Large intestine (tissue), 12 donors: ENCODE measurements at places on chromosomes 5 and 9. TPM values are rescaled to one million over a fixed set of nuclear protein-coding genes. Genes with fewer than 3 reads are reported as not detected.

SLC31A2 gene
- 11.4 TPM for polyA plus RNA-seq

KIF27 gene
- polyA plus RNA-seq, result 8.0 TPM

NR2F1 gene
- 7.6 TPM for polyA plus RNA-seq

CLIC3 gene
- 3.6 TPM for polyA plus RNA-seq

DOK3 gene
- 4.7 TPM for polyA plus RNA-seq

OCLN gene
- 85.5 TPM for polyA plus RNA-seq

PCDHAC2 gene
- 2.4 TPM for polyA plus RNA-seq

MARCHF6 gene
- 117 TPM for polyA plus RNA-seq

POLK gene
- 18.9 TPM for polyA plus RNA-seq

FCHO2 gene
- polyA plus RNA-seq, result 28.1 TPM

GRCh38 chr5:132750471-132751230 lies 3.4 kb downstream of the CCNI2 start:
- DNase-seq, result no peak

GRCh38 chr9:16572005-16572734 lies 298.3 kb downstream of the BNC2 start:
- no peak for DNase-seq

- DNase-seq, result no peak
Measured at GRCh38 chr9:124854161-124854560, 901 bp downstream of the WDR38 start.

GRCh38 chr5:2251751-2252150 lies 369.0 kb upstream of the IRX4 start:
- DNase-seq, result no peak

DNA sequence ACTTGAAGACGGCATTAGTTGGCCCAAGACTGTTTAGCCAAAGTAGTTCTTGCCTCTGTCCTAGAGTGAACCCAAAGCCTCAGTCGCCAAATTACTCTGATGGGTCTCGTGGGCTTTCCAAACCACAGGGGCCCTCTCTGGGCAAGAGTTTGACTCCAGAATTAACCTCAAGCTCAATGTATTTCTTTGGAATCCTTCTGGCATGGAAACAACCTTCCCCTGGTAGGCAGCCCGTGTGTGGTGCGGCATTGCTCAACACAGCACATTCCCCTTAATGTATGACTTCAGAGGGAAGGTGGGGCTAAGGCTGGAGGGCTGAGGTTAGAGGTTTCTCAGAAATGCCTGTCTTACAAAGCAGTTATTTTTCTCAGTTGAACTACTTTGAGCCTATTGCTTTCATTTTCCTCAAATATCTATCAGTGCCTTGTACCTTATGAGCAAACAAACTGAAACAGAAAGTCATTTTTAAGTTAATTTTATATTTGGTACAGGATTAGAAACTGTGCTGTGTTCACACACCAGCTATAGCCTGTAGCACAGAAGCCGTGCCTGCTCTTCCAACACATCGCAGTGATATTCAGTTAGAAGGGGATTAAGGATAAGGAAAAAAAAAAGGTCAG lies 123.9 kb upstream of the HAPLN1 start:
- DNase-seq, result peak; percentile 3

- no peak for DNase-seq
Measured at GRCh38 chr9:88256216-88256615, 117.9 kb upstream of the SPATA31C2 start.

- DNase-seq, result no peak
Measured at GRCh38 chr9:96751815-96752214, 26.1 kb downstream of the ZNF510 start.

GRCh38 chr5:83925321-83925954 lies 204.8 kb upstream of the HAPLN1 start:
- no peak for DNase-seq

GRCh38 chr9:94973451-94973941 lies 247.0 kb downstream of the AOPEP start:
- DNase-seq, result peak; percentile 28

GRCh38 chr9:129751841-129752801 lies 721 bp downstream of the PTGES start:
- DNase-seq, result no peak

DNA sequence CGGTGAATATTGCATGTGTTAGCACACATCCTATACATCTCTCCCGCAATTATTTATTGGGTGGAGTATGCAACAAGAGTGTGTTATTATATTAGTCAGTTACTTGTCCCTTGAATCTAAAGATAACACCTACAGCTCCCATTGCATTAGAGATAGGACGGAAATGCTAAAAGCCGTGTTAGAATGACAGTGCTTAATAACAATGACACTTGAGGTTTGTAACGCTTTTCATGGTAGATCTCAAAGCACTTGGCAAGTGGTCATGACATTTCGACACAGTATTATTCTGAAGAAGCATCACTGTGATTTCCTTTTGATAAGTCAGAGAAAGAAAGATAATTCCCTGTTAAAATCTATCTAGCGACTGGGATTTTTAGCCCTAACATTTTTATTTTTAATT lies 33.4 kb upstream of the TRIO start:
- DNase-seq, result no peak

DNA sequence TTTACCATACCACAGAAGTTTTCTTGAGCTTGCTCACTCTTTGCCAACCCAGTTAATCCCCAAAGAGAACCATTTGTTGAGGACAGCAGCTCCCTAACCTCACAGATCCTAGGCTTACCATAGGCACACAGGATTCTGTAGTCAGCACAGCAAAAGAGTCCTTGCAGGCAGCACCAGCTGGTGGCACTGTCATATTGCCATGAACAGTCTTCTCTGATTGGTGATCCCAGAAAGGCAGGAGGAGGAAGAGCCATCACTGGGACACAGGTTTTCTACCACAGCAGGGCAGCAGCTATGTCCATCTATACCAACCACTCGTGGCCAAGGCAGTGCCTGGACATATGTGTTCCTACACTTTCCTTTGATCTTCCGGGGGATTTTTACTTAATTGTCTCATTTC lies 297.1 kb upstream of the CD180 start:
- DNase-seq, result peak; percentile 36

- DNase-seq, result peak; percentile 60
Measured at GRCh38 chr9:32382565-32383320, 1.7 kb upstream of the ACO1 start.

GRCh38 chr5:124891179-124891578 lies 144.7 kb upstream of the ZNF608 start:
- DNase-seq, result no peak

DNA sequence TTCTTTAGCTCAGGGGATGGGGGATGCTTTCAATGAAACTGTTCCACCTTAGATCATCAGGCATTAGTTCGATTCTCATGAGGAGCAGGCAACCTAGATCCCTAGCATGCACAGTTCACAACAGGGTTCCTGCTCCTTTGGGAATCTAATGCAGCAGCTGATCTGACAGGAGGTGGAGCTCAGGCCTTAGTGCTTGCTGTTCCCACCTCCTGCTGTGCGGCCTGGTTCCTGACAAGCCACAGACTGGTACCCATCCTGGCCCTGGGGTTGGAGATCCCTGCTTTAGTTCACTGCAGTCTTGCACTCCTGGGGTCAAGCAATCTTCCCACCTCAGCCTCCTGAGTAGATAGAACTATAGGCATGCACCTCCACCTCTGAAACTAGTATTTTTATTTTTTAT lies 1369.8 kb upstream of the NUDT12 start:
- no peak for DNase-seq

DNA sequence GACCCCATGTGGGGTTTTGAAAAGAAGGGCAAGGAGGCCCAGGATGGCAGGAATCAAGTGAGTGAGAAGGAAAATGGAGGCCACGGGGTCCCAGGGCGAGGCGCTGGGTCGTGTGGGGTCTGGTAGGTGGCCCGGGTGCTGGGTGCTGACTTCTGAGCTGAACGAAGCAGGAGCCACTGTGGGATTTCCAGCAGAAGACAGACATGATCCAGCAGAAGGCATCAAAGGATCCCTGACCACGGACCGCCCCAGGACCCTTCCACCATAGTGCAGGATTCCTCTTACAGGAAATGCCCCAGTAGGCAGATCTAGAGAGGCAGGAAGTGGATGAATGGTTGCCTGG lies 106.7 kb downstream of the ADAMTS2 start:
- no peak for DNase-seq

GRCh38 chr9:126147186-126147935 lies 179.3 kb upstream of the MVB12B start:
- no peak for DNase-seq

DNA sequence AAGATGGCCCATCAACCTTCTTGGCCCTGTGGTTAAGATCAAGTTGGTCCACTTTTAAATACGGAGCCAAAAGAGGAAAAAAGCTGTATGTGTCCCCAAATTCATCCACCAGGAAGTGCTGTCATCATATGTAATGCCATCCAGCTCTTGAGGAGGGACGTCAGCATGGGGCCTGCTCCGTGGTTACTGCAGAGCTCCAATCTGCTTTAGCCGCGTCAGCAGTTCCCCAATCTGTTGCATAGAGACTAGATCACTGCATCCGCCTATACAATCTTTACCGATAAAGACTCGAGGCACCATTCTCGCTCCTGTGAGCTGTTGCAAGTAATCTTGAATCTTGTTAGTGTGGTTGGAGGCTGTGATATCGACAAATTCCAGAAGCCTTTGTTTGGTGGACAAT lies 65.7 kb downstream of the GABRA6 start:
- DNase-seq, result no peak

DNA sequence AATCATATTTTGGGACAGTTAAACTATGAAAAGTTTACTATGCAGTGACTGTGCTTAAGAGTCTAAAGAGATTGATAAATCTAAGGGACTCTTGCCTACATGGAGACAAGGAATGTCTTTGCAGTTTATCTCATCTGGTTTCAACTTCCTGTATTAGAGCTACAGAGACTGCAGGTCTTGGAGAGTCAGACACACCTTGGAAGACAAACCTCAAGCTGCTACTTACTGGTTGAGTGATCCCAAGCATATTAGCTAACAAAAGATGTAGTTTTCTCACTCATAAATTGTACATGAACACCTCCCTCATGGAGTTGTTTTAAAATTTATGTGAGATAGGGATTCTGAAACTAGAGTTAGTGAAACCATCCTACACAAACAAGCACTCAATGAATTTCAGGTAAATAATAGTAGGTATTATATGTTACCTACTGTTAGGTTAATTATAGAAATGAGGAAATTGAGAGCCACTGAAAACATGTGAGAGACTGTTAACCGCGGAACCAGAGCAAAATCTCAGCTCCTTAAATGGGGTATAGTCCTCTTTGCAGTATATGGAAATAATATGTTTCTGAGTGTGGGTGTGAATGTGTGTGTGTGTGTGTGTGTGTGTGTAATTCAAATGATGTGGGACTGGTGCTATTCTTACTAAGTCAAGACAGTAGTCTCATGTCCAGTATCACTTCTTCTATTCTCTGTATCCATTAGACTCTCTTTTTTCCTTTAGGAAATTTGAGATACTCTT lies 752.1 kb downstream of the DTWD2 start:
- no peak for DNase-seq

DNA sequence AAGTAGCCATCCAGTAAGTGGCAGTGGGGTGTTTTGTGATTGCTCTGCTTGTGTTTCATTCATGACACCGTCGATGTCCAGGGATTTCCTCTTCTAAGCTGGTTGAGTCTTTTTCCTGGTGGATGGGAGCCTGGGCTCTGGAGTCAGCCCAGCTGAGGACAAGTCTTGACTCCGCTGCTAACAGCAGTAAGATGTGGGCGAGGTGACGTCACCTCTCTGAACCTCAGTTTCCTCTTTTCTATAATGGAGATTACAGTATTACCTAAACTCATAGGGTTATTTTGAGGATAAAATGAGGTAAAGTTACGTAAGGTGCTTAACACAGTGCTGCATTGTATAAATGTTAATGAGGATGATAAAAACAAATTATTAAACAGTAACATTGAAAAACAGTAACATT lies 21.3 kb downstream of the FGF1 start:
- no peak for DNase-seq

- DNase-seq, result no peak
Measured at GRCh38 chr5:57503433-57503832, 20.8 kb upstream of the ACTBL2 start.

DNA sequence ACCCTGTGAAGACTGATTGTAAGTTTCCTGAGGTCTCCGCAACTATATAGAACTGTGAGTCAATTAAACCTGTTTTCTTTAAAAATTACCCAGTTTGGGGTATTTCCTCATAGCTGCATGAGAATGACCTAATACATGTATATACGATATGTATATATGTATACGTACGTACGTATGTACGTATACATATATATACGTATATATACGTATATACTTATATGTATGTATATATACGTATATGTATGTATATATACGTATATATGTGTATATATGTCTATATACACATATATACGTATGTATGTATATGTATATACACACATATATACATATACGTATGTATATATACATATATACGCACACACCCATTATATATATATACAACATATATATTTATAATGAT lies 1153.0 kb upstream of the CDH18 start:
- no peak for DNase-seq

- no peak for DNase-seq
Measured at GRCh38 chr5:110361471-110361870, 365.0 kb downstream of the TMEM232 start.

DNA sequence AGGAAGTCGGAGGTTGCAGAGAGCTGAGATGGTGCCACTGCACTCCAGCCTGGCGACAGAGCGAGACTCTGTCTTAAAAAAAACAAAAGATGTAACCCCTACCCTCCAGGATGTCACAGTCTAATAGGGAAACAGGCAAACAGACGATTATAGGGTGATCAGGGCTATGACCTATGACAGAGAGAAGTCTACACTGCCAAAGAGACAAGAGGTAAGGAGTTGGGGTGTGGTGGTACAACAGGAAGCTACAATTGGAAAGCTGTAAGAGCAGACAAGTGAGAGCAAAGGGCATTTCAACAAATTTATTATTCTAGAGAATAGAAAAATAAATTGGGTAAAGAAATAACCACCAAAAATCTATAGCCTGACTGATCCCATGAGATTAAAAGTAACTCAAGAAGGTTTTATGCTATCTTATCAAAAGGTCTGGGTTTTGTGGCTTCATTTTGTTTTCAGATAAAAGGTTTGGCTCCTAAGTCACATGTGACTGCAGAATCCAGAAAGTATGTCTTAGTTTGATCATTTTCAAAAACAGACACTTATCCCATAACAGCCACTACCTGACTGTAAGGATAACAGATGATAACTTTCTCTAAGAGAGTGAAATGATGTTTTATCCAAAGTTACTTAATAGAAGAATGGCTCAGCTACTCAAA lies 7.3 kb downstream of the CDC26 start:
- DNase-seq, result no peak

- DNase-seq, result no peak
Measured at GRCh38 chr9:8078641-8079140, 279.1 kb upstream of the DMAC1 start.

DNA sequence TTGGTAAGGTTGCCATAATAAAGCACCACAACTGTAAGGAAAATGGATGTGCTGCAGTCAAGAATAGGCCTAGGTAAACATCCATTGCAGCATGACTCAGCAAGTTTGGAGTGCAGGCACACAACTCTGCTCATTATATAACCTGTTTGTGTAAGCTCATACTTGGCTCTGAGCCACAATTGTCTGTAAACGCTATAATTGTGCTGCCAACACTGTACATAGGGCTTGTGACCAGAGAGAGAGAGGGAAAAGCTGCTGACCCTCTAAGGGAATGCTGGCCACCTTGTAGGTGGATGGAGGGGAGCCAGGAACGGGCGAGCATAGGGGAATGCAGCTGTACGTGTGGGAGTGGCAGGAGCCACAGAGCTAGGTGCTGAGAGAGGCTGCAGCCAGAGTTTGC lies 2186.5 kb upstream of the ACO1 start:
- no peak for DNase-seq

- no peak for DNase-seq
Measured at GRCh38 chr9:129712634-129713401, 40.0 kb downstream of the PTGES start.
